Fibroblast of skin of right quadriceps (primary cell): ENCODE measurements at places on chromosomes 5 and 9.

GRCh38 chr5:158869854-158870253 is 229.9 kb downstream of the EBF1 start:
- no peak for DNase-seq

GRCh38 chr5:174760721-174761120 is 36.3 kb downstream of the MSX2 start:
- no peak for DNase-seq

- no peak for DNase-seq
Measured at GRCh38 chr9:23926368-23926767, 100.3 kb upstream of the ELAVL2 start.

DNA sequence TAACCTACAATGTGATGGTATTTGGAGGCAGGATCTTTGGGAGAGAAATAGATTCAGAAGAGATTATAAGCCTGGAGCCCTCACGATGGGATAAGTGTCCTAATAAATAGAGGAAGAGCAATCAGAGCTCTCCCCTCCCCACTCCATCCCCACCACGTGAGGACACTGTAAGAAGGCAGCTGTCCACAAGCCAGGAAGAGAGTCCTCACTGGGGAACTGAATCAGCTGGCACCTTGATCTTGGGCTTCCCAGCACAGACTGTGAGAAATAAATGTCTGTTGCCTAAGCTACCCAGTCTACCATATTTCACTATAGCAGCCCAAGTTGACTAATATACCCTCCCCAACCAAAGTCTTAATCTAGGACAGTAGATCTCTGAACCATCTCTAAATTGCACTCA is 118.1 kb downstream of the SUSD1 start:
- DNase-seq, result no peak

DNA sequence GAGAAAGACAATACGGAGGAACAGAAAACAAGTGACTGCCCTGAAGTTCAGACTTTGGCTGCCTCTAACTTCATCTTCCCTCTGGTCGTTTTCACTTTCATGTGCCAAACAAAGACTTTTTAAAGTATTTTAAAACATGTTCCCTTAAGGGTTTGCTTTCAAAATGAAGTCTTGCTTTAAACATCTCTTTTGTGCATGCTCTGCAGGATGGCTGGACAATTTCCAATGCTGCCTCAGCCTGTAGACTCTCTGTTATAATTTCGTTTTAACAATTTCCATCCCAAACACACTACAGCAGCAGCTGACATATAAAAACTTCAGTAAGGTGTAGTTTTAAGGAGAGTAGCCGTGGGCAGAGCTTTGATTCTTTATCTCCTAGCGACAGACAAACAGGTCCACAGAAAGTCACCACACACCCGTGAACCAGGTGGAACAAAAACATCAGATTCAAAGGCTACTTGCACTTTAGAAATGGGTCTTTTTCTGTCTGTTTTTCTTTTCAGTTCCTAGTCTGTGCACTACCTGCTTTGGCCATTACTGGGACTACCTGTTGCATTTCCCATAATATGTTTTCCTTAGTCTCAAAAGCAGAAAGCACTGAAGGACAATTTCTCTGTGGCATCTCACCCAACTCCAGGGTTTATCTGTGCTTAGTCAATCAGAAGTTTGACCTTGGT is 308.9 kb downstream of the DTWD2 start:
- no peak for DNase-seq

GRCh38 chr5:151449297-151449696 is 1.9 kb downstream of the SLC36A1 start:
- no peak for DNase-seq

DNA sequence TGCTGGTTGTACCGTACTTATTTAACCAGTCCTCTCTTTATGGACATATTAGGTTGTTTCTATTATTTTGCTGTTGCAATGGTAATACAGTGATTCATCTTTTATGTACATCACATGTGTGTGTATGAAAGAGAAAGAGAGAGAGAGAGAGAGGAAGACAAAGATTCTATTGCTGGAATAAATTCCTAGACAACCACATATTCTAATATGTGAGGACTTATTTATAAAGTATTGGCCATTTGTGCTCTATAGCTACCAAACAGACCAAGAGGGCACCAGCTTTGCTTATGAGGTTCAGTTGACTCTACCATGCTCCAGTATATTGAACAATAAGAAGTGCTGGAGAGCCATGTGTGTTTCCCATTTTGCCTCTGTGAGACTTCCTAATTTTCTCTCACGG is 513.5 kb downstream of the DMAC1 start:
- no peak for DNase-seq

DNA sequence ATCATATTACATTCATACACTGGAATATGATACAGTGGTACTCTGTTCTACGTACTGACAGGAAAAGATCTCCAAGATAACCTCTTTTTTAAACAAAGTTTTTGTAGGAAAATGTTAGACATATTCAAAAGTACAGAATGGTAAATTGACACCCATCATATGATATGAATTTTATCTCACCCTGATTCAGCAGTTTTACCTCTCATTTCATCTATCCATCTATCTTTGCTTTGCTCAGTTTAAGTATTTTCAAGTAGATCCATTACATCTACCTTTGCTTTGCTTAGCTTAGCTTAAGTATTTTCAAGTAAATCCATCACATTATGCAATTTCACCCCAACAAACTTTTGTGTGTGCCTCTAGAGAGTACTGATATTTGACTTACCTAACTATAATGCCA is 14.3 kb downstream of the CCDC112 start:
- DNase-seq, result no peak

DNA sequence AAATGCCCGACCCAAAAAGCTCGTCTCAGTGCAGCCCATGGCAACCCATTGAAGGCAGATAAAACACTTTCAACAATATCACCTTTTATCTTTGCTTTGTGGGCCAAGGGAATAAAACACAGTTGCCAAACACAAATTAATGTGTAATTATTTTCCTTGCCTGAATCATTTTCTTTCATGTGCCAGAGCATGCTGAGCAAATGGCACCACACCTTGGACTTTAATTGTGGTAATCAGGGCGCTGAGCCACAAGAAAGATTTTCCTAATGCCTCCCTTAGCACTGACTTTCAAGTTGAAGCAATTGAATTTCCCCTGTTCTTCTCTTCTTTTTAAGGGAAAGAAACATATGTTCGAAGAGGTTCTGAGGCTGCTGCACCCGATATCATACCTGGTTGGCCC is 297.1 kb upstream of the MSX2 start:
- no peak for DNase-seq

DNA sequence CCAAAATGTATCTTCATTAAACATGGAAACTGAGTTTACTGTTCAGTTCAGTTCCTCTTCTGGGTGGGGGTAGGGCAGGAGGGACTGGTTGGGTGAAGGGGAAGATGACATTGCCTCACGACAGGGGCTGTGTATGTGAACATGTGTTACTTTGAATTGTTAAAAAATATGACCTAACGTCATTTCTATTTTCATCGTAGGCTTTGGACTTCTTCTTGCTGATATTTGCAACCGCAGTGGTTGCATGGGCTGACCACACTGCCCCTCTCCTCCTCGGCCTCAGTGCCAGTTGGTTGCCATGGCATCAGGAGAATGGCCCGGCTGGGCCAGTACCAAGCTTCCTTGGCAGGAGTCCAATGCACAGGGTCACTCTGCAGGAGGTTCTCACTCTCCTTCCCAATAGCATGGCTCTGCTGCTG is 41.5 kb downstream of the HACD4 start:
- DNase-seq, result no peak

DNA sequence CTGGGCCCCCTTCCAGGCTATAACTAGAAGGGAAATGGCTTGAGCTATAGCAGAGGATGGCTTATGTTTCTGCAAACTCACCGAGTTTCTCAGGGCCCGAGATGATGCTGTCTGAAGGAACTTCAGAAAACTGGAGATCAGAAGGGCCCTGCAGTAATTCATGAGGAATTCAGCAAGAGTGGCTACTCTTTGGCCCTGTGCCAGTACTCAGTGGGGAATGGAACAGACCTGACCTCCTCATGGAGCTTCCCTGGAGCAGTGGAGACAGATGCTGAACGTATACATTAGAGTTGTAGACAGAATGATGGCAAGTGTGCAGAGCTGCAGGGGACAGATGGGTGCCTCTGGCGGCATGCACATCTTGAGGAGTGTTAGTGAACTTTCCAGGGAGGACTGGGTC is 17.3 kb upstream of the SMIM32 start:
- DNase-seq, result peak; percentile 20

GRCh38 chr5:93421987-93422401 is 159.0 kb downstream of the NR2F1-AS1 start:
- DNase-seq, result no peak

- DNase-seq, result peak; percentile 22
Measured at GRCh38 chr5:77168879-77169244, 41.6 kb upstream of the PDE8B start.

GRCh38 chr5:33237471-33237870 is 203.3 kb upstream of the TARS1 start:
- no peak for DNase-seq

DNA sequence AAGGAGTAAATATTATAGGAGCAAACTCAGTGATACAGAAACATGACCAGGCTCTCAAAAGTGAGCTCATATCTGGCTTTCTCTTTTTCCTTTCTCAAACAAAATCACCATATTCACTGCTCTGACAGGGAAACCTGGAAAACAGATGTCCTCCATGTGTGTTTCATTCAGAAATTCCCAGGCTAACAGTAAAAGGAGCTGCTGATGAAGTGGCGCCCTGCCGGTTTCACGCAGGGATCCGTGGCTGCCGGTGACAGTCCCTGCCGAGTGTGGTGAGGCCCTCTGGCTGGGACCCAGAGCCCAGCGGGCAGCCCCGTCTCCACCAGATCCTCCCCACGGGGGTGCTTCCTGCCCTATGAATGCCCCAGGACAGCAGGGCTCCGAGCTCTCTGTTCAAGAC is 208.1 kb downstream of the GNA14 start:
- DNase-seq, result peak; percentile 71

DNA sequence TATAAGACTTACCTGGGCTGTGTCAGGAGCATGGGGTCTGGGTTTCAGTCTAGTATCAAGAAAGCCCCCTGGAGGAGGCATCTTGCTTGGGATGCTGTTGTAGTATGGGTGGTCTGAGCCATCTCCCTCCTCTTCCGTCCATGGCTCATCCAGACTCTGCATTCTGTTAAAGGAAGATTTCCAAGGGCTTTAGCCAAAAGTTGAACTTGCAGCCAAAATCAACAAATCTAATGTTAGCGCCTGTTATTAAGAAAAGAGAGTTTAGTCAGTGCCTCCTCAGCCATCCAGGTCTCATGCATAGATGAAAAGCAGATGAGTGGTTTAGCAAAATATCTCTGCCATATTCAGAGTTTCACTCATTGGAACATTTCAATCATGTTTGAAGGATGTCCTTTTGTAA is 55.6 kb downstream of the S1PR3 start:
- peak; percentile 47 for DNase-seq

DNA sequence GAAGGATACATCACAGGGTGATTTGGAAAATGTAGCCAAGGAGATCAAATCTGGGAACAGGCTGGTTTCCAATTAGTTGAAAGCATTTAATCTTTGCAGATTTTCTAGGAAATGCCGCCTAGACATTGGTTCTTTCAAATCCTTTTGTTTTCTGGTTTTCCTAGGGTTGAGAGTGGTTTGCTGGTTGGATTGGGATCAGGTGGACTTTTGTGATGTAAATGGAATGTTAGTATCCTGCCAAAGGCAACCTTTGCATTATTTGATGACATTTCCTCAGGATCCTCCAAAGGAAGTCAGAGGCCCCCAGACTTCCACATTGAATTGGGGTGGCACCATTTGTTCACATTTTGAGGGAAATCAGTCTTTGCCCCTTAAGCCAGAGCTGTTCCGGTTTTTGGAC is 245.5 kb upstream of the RPS23 start:
- DNase-seq, result no peak
